Activated CD4-positive, alpha-beta T cell treated with anti-CD3 and anti-CD28 coated beads, Interleukin-2, Interleukin-4, amounts not matched to agents 100 ng/mL and 50 ng/mL, durations not matched to agents 16 hours and 8 hours (primary cell): ENCODE measurements at places on chromosomes 6 and 20.

DNA sequence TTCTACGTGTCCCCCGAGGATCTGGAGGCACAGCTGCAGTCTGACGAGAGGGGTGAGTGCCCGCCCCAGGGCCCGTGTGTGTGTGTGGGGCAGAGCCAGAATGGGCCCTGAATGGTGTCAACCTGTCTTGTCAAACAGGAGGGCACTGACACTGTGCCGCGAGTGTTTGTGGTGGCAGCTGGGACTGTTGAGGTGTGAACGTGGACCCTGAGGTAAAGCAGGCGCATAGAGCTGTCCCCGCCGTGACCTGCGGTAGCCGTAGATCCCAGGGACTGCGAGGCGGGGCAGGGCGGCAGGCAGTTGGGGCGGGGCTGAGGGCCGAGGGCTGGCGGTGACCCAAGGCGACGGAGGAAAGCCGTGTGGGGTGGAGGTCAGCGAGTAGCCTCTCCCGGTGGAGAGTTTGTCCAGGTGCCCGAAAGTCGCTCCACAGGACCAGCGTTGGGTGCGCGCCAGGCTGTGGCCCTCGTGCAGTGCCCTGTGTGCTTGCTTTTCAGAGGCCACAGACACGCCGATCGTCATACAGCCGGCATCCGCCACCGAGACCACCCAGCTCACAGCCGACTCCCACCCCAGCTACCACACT lies 25.2 kb downstream of the UCKL1 start:
- DNase-seq = no peak

- no peak for DNase-seq
These were observed 87.0 kb downstream of the YTHDF1 start for GRCh38 chr20:63128956-63129355.

DNA sequence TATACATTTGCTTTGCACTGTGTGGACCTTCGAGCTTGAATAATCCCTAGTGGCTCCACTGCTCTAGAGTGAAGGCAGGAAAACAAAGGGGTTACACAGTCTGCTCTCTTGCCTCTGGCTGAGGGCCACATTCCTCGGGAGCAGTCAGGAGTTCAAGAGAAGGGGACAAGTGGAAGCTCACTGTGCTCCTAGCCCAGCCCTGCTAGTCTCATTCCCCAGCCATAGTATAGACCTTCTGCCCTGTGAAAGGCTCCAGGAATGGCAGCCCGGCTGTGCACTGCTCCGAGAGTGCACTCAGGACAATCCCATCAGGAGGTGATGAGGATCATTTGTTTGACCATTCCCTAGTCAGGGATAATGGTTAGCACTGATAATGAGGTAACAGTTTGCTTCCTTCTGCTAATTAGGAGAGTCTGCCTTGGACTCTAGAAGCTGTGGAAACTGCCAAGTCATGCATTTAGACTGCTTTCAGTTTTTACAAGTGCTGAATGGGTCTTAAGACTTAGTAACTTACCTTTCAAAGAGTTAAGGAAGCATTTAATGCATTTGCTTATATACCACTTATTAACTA lies 8.5 kb downstream of the IYD start:
- no peak for DNase-seq

DNA sequence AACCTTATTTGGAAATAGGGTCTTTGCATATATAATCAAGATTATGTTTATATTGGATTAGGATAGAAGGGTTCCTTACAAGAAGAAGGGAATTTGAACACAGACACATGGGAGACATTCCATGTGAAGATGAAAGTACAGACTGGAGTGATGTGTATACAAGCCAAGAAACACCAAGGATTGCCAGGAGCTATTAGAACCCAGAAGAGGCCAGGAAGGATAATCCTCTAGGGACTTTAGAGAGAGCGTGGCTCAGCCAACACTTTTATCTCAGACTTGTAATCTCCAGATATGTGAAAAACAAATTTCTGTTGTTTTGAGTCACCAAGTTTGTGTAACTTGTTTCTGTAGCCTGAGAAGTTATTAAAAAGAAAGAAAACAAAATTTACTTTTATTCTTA lies 1173.9 kb upstream of the CITED2 start:
- no peak for DNase-seq

GRCh38 chr6:158620963-158621693 lies 23.4 kb downstream of the DYNLT1 start:
- no peak for DNase-seq

- DNase-seq = no peak
These were observed 368.7 kb downstream of the HAO1 start for GRCh38 chr20:7571521-7572055.

DNA sequence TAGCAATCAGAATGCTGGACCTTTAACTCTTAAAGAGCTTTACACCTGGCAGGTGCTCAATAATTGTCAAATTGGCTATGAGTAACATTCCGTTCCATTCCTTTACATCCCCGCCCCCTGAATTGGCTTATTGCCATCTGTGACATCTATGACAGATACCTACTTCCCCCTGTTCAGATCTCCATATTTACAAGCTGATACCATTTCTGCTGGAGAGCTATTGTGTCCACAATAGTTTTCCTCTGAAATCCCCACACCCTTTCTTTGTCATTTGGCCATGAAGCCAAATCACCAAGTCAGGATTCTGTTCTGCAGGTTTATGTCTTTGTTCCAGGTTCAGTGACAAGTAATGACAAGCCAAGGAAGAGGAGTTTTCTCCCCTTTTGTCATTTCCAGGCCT lies 3.2 kb downstream of the CDH26 start:
- DNase-seq = no peak

DNA sequence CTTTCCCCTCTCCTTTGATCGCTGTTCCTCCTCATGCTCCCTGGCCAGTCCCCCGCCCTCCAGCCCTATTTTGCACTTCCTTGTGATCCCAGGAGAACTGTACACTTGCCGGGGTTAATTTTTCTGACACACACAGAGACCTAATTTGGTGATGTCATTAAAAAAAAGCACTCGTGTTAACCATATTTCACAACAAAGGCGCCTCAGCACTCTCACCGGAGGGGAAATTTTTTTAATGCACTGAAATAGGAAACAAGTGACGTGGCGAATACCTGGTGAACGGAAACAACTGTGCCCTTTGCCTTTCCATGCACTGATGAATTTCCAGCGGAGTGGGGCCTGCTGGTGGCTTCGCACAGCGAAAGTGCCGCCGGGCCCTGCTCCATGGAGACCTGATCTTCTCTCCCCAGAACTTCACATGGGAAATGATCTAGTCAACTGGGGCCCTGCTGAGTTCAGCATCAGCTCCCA lies 53.9 kb upstream of the TAGAP start:
- DNase-seq = peak; percentile 66

DNA sequence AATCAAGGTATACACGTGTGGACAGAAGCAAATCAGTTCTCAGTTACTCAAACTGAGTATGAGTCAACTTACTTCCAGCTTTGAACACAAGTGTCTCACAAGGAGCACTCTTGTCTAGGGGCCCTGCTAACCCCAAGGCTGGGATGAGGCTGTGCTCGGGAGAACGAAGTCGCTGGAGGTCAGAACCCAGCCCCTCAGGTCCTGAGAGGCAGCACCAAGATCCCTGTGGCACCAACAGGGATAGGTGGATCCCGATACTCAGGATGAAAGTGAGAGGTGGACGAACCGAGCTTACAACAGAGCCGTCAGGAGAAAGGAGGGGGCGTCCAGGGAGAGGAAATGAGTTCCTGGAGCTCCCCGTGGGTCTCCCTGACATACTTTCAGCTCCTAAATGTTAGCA lies 85.7 kb downstream of the GINS1 start:
- DNase-seq = no peak

DNA sequence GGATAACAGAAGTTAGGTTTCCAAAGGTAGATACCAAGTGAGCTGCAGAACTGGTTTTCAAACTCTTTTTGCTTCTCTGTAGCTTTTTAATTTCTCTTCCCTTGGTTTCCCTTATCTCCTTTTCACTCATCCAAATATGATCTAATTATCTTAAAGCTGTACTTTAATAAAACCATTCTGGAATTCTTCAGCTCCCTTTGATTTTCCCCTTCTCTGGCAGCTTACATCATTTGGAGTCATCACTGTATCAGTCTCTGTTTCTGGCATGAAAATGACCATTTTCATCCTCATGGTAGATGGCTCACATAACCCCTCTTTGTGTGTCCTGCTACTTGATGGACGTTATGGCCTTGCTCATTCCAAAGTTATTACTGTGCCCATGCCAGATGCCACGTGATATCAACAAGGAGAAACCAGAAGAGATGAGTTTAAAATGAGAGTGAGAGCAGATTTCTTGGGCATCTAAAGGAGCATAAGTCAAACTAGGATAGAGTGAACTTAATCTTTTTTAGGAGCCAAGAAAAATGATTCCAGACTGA lies 620.2 kb downstream of the QKI start:
- DNase-seq = no peak

DNA sequence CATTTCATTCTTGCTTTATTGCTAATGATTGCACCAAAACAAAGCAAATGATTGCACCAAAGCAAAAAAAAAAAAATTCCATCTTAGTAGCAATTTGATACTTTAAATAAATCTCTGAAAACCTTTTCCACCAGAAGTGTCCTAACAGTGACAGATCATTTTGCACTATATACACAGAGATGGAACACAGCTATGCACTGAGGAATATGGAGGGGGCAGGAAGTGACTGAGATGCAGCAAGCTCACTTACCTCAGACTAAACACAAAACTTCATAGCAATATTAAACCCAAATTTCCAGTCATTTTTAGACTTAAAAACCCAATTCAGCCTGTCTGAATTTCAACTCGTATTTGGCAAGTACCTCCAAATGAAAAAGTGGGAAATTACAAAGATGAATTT lies 41.2 kb downstream of the HIVEP2 start:
- DNase-seq = no peak

DNA sequence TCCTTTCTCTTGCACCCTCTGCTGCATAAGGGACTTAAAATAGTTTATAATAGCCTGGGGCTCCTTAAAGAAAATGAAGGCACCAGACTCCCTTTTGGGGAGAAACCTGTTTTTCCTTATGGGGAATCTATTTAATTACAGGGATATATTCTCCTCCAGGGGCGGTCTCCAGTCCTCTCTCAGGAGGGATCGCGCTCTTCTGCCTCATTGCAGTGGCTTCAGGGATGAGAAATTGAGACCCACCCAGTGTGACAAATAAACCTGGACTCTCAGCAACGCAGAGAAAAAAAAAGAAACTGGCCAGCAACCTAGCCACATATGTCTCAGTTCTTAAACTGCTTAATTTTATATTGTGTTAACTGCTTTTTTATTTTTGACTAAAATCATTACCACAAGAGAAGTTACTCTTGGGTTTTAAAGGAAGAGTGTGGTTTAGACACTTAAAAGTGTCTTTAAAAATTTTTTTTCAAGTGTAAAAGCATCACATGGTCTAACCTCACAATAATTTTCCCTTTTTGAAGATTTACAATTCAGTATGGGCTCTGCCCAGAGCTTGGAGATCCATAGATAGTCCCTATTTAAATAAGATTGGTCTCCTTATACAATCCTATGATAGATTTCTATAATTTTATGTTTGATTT lies 11.7 kb upstream of the GOPC start:
- no peak for DNase-seq

GRCh38 chr6:96066376-96066775 lies 50.6 kb downstream of the FUT9 start:
- DNase-seq = no peak

GRCh38 chr6:139587469-139587868 lies 213.0 kb upstream of the CITED2 start:
- no peak for DNase-seq

- no peak for DNase-seq
These were observed 455.9 kb upstream of the MARCKS start for GRCh38 chr6:113401231-113401630.

GRCh38 chr6:62980724-62981123 lies 230.5 kb upstream of the FKBP1C start:
- no peak for DNase-seq

DNA sequence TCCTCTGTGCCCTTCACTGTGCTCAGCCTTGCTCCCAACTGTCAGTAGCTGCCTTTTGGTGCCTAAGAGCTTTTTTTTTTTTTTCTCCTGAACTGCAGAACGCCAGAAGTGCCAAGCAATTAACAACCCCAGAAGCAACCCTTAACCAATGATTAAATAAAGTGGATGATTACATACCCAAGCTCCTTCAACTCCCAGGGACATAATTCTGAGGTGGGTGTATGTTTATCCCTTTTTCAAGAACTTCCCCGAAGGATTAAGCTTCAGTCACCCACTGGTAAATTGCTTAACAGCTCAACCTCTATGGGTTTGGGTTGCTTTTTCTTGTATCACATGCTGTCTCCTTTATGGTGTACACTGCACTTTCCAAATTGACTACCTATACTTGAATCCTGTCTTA lies 41.1 kb downstream of the KLHL31 start:
- DNase-seq = no peak

DNA sequence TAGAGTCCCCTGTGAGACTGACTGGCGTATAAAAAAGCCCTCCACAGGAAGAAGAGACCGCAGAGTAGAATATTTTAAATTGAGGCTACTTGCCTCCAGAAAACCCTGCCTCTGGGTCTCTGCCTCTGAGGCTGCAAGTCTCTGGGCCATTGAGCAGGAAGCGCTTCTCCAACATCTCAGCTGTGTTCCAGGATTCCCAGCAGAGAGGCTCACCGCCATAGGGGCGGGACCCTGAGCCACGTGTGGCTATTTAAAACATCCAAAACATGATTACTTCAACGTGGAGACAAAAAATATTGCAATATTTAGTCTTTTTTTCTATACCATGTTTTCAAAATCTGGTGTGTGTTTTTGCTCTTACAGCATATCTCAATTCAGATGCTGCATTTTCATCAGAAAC lies 59.4 kb downstream of the GNAS-AS1 start:
- no peak for DNase-seq

- DNase-seq = no peak
These were observed 43.6 kb downstream of the ADGRF1 start for GRCh38 chr6:46998436-46999017.

DNA sequence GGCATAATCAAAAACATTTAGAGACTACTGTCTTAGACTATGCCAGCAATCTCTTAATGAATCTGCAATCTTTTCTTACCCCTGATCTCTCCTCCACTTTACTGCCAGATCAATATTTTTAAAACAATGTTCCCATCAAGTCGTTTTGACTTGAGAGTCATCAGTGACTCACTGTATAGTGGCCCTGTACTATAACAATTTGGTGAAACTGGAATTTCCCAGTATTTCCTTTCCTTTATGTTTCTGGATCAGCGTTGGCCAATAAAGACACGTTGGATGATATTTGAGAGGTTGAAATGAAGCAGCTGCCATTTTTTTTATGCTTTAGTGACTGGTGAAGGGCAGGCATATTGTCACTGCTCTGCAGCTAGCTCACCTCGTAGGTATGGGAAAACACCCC lies 10.1 kb upstream of the SMIM13 start:
- no peak for DNase-seq

GRCh38 chr20:41510224-41510623 lies 108.0 kb downstream of the CHD6 start:
- no peak for DNase-seq
